ENCODE measurements at places on chromosomes 7 and 10. TPM values are rescaled to one million over a fixed set of nuclear protein-coding genes. Genes with fewer than 3 reads are reported as not detected.
A peak's percentile ranks its signal among the peaks of the same experiment; 100 is the strongest.

- H3K27ac ChIP-seq, result no peak overlapping the region
- H3K36me3 ChIP-seq, result no peaks in the 10 kb centered on the region
- H3K4me3 ChIP-seq, result no peak overlapping the region
- peaks cover 49% of the 10 kb centered on the region for H3K4me1 ChIP-seq
- no peaks in the 10 kb centered on the region for H3K27me3 ChIP-seq
- no peak for DNase-seq
Measured at GRCh38 chr10:29956335-29956924, 103.0 kb downstream of the JCAD start.

GRCh38 chr7:128005117-128005516, 26.1 kb downstream of the LRRC4 start:
- H3K36me3 ChIP-seq, result peaks cover 22% of the 10 kb centered on the region
- H3K27ac ChIP-seq, result no peak overlapping the region
- no peaks in the 10 kb centered on the region for H3K27me3 ChIP-seq
- H3K4me1 ChIP-seq, result no peaks in the 10 kb centered on the region

DNA sequence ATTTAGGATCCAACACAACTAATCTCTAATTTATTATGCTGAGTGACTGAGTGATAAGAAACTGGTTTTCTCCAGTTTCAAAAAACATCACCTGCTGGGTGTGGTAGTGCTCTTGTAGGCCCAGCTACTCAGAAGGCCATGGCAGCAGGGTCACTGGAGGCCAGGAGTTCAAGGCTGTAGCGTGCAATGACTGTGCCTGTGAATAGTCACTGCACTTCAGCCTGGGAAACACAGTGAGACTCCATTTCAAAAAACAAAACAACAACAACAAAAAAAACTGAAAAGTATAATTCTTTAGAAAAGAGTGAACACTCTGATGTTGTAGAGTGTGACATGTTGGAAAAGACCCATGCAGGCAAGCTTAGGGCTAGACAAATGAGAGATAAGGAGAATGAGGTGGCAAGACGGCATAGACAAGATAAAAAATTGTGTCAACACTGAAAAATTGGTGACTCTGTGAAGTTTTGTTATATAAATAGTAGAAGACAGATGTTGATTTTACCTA, 150.1 kb upstream of the GPR22 start:
- no peak overlapping the region for H3K4me3 ChIP-seq
- no peaks in the 10 kb centered on the region for H3K27me3 ChIP-seq
- no peak for DNase-seq
- H3K36me3 ChIP-seq, result no peaks in the 10 kb centered on the region
- H3K27ac ChIP-seq, result no peak overlapping the region

DNA sequence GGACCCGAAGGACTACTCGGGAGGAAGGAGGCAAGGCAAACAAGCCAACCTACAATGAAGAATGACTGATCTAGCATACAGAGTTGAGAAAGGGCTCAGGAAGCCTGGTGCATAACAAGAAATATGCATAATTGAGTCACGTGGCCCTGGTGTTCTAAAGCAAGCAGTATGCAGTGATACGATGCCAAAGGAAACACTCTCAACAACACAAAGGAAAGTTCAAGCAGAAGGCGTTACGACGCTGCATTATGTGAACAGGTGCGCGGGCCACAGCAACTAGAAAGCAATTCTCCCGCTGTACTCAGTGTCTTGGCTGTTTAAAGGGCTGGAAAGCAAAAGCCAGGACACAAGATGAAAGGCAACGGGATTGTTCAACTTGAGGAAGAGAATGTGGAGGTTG, 100.8 kb downstream of the PRTFDC1 start:
- H3K27me3 ChIP-seq, result no peaks in the 10 kb centered on the region
- no peak overlapping the region for H3K4me3 ChIP-seq
- H3K36me3 ChIP-seq, result no peaks in the 10 kb centered on the region
- no peaks in the 10 kb centered on the region for H3K4me1 ChIP-seq
- DNase-seq, result no peak
- no peak overlapping the region for H3K27ac ChIP-seq

DNA sequence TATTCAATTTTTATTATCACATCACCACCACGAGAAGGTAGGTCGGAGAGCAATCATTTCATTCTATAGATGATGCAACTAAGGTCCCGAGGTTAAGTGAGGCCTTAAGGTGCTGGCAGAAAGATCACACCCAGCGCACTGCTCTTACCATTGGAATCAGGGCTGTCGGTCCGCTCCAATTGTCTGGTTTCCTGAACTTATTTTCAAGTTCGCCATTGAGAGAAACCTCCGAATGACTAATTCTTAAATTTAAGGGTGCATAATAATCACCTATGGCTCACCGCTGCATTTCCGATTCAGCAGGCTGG, 625 bp upstream of the GSTO2 start:
- peaks cover 12% of the 10 kb centered on the region for H3K4me1 ChIP-seq
- no peak for DNase-seq
- peak overlapping the region; percentile 82 for H3K4me3 ChIP-seq

DNA sequence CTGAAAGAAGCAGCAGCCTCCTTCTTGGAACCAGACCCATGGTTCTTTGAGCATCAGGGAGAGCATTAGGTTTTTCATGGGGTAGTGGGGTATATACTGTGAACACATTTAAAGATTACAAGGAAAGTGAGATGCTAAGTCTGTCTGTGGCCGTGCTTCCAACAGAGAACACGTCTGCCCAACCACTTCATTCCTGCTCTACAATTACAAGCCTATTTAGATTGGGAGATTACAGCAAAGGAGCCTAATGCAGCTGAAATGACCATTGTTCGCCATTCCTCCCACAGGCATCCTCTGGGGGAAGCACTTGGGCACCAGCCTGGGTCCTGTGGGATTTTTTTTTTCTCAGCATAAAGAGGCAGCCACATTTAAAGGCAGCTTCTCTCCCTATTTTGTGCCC, 536.4 kb downstream of the XPNPEP1 start:
- no peaks in the 10 kb centered on the region for H3K27me3 ChIP-seq
- no peak overlapping the region for H3K27ac ChIP-seq
- DNase-seq, result no peak
- H3K36me3 ChIP-seq, result no peaks in the 10 kb centered on the region
- no peaks in the 10 kb centered on the region for H3K4me1 ChIP-seq

EGR2 gene
- total RNA-seq, result 0.62 TPM

PITX3 gene
- total RNA-seq, result not detected

ATP6V0A4 gene
- 0.95 TPM for total RNA-seq

SVOPL gene
- 0.18 TPM for total RNA-seq
